Chondrocyte (in vitro differentiated cells): ENCODE measurements at places on chromosomes 5 and 9. TPM values are rescaled to one million over a fixed set of nuclear protein-coding genes. Genes with fewer than 3 reads are reported as not detected.

GRCh38 chr9:131299346-131299960, 9.9 kb downstream of the PLPP7 start:
- no peaks in the 10 kb centered on the region for H3K4me1 ChIP-seq
- H3K27me3 ChIP-seq: peaks cover 1% of the 10 kb centered on the region
- H3K4me3 ChIP-seq: no peak overlapping the region

DNA sequence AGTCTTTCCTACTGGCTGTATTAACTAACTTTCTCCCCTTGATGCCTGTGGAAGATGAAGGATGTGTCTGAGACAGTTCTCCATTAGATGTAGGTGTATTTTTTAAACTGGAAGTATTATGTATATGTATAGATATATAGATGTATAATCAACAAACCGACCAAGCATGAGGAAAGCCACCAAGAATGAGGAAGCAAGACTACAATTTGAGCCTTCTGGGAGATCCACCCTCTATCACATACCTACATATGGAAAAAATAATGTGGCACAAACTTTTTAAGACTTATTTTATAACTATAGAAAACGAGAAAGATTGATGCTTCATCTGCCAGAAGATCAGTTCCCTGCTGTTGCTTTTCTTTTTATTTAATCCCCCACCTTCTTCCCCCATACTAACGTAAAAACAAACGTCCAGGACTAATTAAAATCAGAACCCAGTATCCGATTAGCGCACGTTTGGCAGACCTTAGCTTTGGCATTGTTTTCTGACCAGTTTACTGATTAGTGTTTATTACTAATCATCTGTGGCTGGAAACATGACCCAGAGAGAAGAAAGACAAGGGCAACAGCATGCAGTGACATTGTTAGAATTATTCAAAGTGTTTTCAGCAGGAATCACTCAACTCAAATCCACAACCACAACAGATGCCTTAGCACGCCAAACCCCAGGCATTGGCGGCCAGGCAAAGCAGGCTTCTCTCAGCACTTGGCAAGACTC, 490.2 kb downstream of the EBF1 start:
- H3K4me1 ChIP-seq: no peaks in the 10 kb centered on the region
- no peak overlapping the region for H3K27ac ChIP-seq
- H3K36me3 ChIP-seq: no peaks in the 10 kb centered on the region

DNA sequence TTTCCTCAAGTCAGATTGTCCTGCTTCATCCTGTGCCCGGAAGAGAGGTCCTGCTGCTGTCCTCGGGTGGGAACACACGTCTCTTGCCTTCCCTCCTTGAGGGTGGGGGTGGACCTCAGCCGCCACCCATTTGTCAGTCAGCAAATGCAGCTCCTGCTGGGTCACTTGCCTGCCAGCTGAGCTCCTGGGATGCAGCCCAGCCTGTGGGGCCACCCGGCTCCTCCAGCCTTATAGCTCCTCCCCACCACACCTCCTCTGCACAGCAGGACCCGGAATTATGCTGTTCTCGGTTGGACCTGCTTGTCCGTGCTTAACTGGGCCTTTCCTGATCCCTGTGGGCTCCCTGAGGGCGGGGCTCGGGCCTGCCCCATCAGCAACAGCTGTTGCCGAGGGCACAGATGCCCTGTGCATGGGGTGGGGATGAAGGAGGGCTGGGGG, 52.7 kb downstream of the RXRA start:
- H3K4me3 ChIP-seq: no peak overlapping the region
- peaks cover 64% of the 10 kb centered on the region for H3K4me1 ChIP-seq
- DNase-seq: no peak
- peak overlapping the region; percentile 71 for H3K27ac ChIP-seq
- no peaks in the 10 kb centered on the region for H3K27me3 ChIP-seq

DNA sequence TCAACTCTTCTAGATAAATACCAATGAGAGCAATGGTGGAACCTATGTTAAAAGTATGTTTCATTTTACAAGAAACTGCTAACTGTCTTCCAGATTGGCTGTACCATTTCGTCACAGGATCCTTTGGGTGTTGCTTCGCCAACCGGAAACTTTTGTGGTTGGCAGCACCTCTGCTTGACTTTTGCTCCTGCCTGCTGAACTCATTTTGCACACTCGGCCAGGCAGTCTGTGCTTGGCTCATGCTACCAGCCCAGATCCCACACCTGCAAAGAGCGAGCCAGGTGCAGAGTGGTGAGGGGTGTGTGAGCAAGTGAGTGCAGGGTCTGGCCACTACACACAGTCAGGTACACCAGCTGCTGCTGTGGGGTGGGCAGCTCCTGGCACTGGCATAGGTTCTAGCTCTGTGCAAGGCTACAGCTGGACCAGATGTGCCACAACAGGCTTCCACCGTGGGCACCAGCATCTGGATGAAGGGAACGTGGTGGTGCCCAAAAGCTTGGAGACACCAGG, 422.3 kb downstream of the PRR16 start:
- H3K27me3 ChIP-seq: peaks cover 4% of the 10 kb centered on the region
- H3K36me3 ChIP-seq: no peaks in the 10 kb centered on the region
- H3K4me1 ChIP-seq: no peaks in the 10 kb centered on the region
- H3K4me3 ChIP-seq: no peak overlapping the region
- H3K27ac ChIP-seq: peak overlapping the region; percentile 59

DNA sequence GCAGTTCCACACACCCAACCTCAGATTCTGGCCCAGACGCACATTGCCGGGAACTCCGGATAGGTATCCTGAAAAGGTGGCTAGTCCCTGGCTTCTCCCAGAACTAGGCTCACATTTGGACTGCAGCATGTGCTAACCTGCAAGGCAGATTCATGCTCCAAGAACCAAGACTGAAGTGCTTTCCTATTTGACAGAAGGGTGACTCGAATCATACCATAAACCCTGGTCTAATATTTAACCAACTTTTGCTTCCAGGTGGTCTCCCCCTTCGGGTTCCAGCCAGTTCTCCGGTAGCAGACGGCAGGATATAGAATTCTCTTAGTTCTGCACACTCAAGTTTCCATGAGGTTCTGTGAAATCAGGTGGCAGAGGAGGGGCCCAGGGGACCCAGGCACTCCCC, 7.6 kb downstream of the PTGES start:
- H3K4me1 ChIP-seq: peaks cover 24% of the 10 kb centered on the region
- H3K4me3 ChIP-seq: no peak overlapping the region
- peaks cover 1% of the 10 kb centered on the region for H3K27me3 ChIP-seq
- H3K36me3 ChIP-seq: no peaks in the 10 kb centered on the region
- no peak for DNase-seq
- no peak overlapping the region for H3K27ac ChIP-seq

DNA sequence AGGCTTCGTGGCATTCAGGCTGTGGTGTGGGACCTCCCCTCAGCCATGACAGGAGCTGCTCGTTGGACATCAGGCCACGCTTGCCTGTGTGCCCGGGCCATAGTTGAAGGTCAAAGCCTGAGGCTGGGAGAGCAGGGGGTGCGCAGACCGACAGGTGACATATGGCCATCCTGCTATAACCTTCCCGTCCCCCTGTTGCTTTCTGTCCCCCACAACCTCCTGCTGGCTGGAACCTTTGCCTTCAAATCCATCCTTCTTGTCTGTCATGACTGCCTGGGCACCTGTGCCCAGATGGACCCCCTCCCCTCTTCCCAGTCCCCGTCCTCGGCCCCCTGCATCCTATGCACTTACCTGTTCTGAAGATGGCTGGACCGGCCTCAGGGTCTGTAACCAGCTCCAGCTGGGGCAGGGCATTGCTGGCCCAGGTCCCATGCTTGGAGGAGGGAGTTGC, 83.2 kb downstream of the WNK2 start:
- H3K4me3 ChIP-seq: no peak overlapping the region
- no peak for DNase-seq

- H3K4me3 ChIP-seq: no peak overlapping the region
- no peaks in the 10 kb centered on the region for H3K36me3 ChIP-seq
- no peak overlapping the region for H3K27ac ChIP-seq
- no peaks in the 10 kb centered on the region for H3K4me1 ChIP-seq
- peaks cover 16% of the 10 kb centered on the region for H3K27me3 ChIP-seq
Observed at GRCh38 chr9:257957-258356, 43.3 kb downstream of the DOCK8 start.

- H3K27me3 ChIP-seq: no peaks in the 10 kb centered on the region
- no peaks in the 10 kb centered on the region for H3K36me3 ChIP-seq
- DNase-seq: peak; percentile 42
- H3K27ac ChIP-seq: no peak overlapping the region
- H3K4me1 ChIP-seq: peaks cover 5% of the 10 kb centered on the region
- H3K4me3 ChIP-seq: no peak overlapping the region
Observed at GRCh38 chr9:129363216-129363873, 185.3 kb upstream of the IER5L start.

DNA sequence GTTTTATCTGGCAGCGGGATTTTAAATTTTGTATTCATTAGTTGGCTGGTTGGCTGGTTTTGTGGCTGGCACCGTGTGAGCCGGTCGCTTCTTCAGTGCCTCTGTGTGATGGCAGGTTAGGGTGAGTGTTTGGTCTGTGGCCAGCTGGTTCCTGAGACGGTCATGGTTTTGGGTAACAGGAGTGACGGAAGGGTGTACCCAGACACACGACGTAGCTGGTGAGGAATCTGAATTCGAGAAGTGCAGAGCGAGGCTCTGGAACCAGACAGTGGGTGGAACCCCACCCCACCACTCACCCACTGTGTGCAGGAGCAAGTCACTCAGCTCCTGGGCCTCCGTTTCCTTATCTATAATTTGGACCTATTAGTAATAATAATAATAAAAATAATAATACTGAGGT, 2.7 kb downstream of the BTNL9 start:
- no peak for DNase-seq
- H3K27ac ChIP-seq: no peak overlapping the region
- H3K4me1 ChIP-seq: no peaks in the 10 kb centered on the region
- no peak overlapping the region for H3K4me3 ChIP-seq
- H3K27me3 ChIP-seq: peaks cover 50% of the 10 kb centered on the region

- H3K27me3 ChIP-seq: no peaks in the 10 kb centered on the region
- no peak overlapping the region for H3K27ac ChIP-seq
- H3K4me3 ChIP-seq: no peak overlapping the region
- peaks cover 20% of the 10 kb centered on the region for H3K4me1 ChIP-seq
- DNase-seq: no peak
- no peaks in the 10 kb centered on the region for H3K36me3 ChIP-seq
Observed at GRCh38 chr5:107615299-107615817, 55.4 kb downstream of the EFNA5 start.

DNA sequence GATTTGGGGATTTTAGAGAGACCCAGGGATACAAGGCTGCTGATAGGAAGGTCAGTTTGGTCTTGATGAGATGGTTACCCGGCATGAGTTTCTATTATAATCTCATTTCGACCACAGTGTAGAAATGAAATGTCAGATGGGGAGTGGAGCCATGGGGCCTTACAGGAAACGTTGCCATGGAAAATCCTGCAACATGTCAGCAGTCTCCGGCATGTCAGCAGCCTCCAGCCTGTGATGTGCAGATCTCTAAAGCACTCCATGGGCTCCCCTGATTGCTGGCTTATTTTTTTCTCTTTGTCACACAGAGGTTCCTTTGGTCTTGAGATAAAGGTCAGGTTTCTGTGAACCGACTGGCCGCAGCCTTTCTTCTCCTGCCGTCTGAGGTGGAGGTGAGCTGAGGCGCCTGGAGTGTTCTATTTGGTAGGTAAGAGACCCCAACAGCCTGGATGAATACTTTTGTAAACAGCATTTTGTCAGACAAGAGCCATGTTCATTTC, 208.7 kb upstream of the DAP start:
- no peak overlapping the region for H3K4me3 ChIP-seq
- H3K27ac ChIP-seq: no peak overlapping the region
- no peaks in the 10 kb centered on the region for H3K36me3 ChIP-seq
- no peak for DNase-seq
- no peaks in the 10 kb centered on the region for H3K4me1 ChIP-seq
- H3K27me3 ChIP-seq: peaks cover 38% of the 10 kb centered on the region

- DNase-seq: no peak
- H3K4me1 ChIP-seq: peaks cover 3% of the 10 kb centered on the region
- H3K27me3 ChIP-seq: no peaks in the 10 kb centered on the region
- H3K4me3 ChIP-seq: no peak overlapping the region
- no peak overlapping the region for H3K27ac ChIP-seq
Observed at GRCh38 chr5:140196115-140196814, 21.3 kb downstream of the CYSTM1 start.

DNA sequence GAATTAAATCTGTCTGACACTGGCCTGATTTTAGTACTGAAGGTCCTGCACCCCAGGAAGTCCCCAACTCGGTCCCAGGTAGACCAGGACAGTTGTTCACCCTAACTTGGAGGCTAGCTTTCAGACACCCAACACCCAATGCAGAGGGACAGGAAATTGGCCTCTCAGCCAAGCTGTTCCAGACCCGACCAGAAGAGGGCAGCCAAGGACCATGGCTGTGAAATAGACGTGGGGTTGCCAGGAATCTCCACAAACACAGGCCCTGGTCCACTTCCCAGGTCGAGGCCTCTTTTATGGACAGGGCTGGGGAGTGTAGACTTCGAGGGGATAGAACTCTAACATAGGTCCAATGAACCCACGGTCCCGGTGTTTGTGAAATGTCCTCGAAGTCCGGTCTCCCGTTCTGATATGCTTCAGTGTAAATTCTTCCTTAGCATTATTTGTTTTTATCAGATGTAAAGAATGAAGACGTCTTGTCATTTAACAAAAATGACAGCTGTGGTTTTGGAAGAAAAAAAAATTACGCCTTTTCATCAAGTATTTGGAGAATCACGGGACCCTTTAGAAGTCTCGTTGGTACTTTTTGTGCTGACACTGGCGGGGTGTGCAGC, 260.3 kb upstream of the ADAMTS16 start:
- peaks cover 11% of the 10 kb centered on the region for H3K27me3 ChIP-seq
- DNase-seq: no peak
- peaks cover 5% of the 10 kb centered on the region for H3K4me1 ChIP-seq
- no peak overlapping the region for H3K4me3 ChIP-seq

- no peak overlapping the region for H3K27ac ChIP-seq
- no peak overlapping the region for H3K4me3 ChIP-seq
- no peaks in the 10 kb centered on the region for H3K36me3 ChIP-seq
- no peaks in the 10 kb centered on the region for H3K27me3 ChIP-seq
- peaks cover 16% of the 10 kb centered on the region for H3K4me1 ChIP-seq
Observed at GRCh38 chr5:96809921-96810320, 2.2 kb upstream of the ERAP1 start.

- H3K4me1 ChIP-seq: peaks cover 10% of the 10 kb centered on the region
- no peak overlapping the region for H3K27ac ChIP-seq
- no peaks in the 10 kb centered on the region for H3K27me3 ChIP-seq
- peaks cover 11% of the 10 kb centered on the region for H3K36me3 ChIP-seq
Observed at GRCh38 chr5:83662558-83662957, 58.1 kb downstream of the HAPLN1 start.

GRCh38 chr5:34833976-34834793, 4.8 kb upstream of the TTC23L start:
- H3K27ac ChIP-seq: no peak overlapping the region
- peaks cover 10% of the 10 kb centered on the region for H3K4me1 ChIP-seq
- no peak overlapping the region for H3K4me3 ChIP-seq
- H3K27me3 ChIP-seq: no peaks in the 10 kb centered on the region
- H3K36me3 ChIP-seq: peaks cover 35% of the 10 kb centered on the region
- no peak for DNase-seq

- peak overlapping the region; percentile 5 for H3K27ac ChIP-seq
- H3K4me1 ChIP-seq: peaks cover 44% of the 10 kb centered on the region
- H3K4me3 ChIP-seq: no peak overlapping the region
- H3K27me3 ChIP-seq: no peaks in the 10 kb centered on the region
- peaks cover 3% of the 10 kb centered on the region for H3K36me3 ChIP-seq
- DNase-seq: no peak
Observed at GRCh38 chr9:5549658-5550650, 39.6 kb downstream of the PDCD1LG2 start.

The NXNL2 gene
- total RNA-seq: 0.36 to 0.70 TPM (median 0.50 TPM) in 3 replicates

The PRRX2 gene
- total RNA-seq: 4.9 to 5.7 TPM (median 5.0 TPM) in 3 replicates

The CBY3 gene
- not detected in 3 replicates for total RNA-seq

The ANKH gene
- total RNA-seq: 97.2 to 117 TPM (median 114 TPM) in 3 replicates

The LVRN gene
- total RNA-seq: 0.19 to 0.62 TPM (median 0.46 TPM) in 3 replicates

The CNTLN gene
- total RNA-seq: 7.6 to 10.9 TPM (median 7.8 TPM) in 3 replicates

The PHF24 gene
- 0.30 to 1.0 TPM in 2 of 3 replicates, not detected in the other for total RNA-seq

The ADAMTS16 gene
- 6.5 to 12.8 TPM (median 12.5 TPM) in 3 replicates for total RNA-seq
